CD4-positive, alpha-beta T cell treated with Interleukin-17A for 4 hours (primary cell): ENCODE measurements at places on chromosomes 5 and 9.

GRCh38 chr9:68781928-68782327 is 76.9 kb downstream of the PIP5K1B start:
- DNase-seq, result no peak

- DNase-seq, result no peak
These were observed 363.6 kb downstream of the SH3GL2 start for GRCh38 chr9:17942498-17942897.

- DNase-seq, result no peak
These were observed 2031.2 kb downstream of the EFNA5 start for GRCh38 chr5:105639511-105639910.

- DNase-seq, result no peak
These were observed 66.1 kb upstream of the ADRA1B start for GRCh38 chr5:159850160-159850559.

GRCh38 chr5:144472221-144472620 is 301.5 kb downstream of the KCTD16 start:
- DNase-seq, result no peak

- no peak for DNase-seq
These were observed at the start of gene TNC for GRCh38 chr9:115117999-115118878. Gene TNC, minus strand, starts transcription at chr9:115118157. Its CDS starts 27,139 bp downstream, at chr9:115091018.

- DNase-seq, result no peak
These were observed 8.1 kb downstream of the SEC24A start for GRCh38 chr5:134656690-134657089.

DNA sequence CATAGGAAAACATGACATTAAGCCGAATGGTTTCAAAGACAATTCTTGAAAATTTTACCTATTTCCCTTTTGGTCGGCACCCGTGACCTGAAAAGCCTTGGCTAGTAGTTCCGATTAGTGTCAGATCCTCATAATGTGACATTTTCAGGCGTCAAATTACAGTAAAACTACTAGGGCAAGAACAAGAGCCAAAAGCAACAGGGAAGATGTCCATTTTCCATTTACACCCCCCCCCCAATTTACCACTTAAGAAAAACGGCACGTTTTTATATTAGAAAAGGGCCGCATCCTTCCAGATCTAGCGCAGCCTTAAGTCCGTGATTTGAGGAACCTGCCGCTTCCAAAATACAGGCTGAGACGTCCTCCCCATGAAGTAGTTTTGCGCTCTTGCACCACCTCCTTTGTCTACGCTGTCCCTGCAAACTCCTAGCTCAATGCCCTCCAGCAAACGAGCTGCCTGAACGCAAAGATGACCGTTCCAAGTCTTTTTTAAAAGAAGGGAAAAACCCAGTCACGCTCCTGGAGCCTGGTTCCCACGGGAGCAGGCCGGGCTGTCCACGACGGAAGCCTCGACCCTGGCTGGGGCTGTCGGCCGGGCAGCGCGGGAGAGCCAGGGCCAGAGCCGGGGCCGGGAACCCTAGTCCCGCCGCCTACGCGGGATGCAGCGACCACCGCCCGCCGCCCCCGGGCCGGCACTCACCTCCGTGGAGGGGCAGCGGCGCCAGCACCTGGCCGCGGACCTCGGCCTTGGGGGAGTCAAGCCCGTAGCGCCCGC is 616 bp downstream of the RNF130 start:
- DNase-seq, result peak; percentile 40

DNA sequence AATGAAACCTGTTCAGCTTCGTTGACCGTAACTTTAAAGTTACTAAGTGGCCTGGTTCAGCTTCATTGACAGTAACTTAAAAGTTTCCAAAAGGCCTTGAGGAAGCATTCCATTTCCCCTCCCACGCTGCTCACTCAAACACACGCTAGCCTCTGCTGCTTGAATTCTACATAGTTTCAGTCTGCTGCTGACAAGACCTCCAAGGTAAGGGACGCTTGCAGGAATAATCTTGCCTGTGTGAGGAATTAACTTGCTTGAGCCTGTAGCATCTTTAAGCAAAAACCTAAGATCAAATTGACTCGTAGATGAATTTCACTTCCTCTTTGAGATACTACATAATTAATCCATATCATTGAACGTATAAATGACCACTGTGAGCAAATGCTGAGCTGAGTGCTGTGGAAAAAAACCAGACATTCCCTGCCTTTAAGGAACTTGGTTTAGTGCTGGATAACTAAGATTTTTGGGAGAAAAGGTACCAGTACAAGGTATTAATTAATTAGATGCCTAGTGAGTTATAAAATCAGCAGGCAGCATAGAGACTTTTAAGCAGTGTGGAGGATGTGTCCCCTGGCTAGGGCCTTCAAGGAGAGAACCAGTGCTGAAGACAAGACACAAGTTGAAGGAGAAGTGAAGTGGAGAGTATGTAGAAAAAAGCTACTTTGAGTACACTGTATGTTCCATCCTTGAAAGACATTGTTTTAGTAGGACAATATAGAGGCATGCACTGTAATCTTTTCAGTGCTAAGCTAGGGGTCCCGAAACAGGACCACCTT is 39.2 kb downstream of the GRAMD2B start:
- no peak for DNase-seq

- no peak for DNase-seq
These were observed 58.9 kb upstream of the ZNF618 start for GRCh38 chr9:113817171-113817570.

DNA sequence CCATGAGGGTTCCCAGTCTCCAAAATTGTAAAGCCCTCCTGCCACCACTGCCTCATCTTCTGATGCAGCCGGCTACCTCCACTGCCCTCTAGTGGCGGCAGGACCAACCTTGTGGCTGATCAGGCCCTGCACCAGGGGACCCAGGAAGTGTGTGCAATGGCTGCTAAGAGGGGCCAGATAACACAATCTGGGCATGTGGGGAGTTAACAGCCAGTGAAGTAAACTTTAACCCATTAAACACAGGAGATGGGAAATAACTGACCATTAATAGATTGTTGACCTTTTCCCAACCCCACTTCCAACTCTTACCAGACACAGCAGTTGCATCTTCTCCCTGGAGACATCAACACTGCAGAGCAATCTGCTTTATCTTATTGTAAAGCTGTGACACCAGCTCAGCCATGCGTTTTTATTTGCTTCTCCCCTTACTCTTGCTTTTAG is 63.3 kb downstream of the FREM1 start:
- DNase-seq, result peak; percentile 41

- peak; percentile 54 for DNase-seq
These were observed 56.7 kb downstream of the AOPEP start for GRCh38 chr9:94783102-94783682.

- no peak for DNase-seq
These were observed 20.8 kb downstream of the PHF2 start for GRCh38 chr9:93597142-93597706.

GRCh38 chr5:69007163-69007562 is 86.7 kb upstream of the SLC30A5 start:
- no peak for DNase-seq

- no peak for DNase-seq
These were observed 6.2 kb downstream of the NKX2-5 start for GRCh38 chr5:173228639-173229381.

GRCh38 chr9:115628426-115628825 is 510.5 kb upstream of the TNC start:
- DNase-seq, result no peak

GRCh38 chr5:56078278-56079156 is 83.8 kb upstream of the IL6ST start:
- DNase-seq, result no peak

DNA sequence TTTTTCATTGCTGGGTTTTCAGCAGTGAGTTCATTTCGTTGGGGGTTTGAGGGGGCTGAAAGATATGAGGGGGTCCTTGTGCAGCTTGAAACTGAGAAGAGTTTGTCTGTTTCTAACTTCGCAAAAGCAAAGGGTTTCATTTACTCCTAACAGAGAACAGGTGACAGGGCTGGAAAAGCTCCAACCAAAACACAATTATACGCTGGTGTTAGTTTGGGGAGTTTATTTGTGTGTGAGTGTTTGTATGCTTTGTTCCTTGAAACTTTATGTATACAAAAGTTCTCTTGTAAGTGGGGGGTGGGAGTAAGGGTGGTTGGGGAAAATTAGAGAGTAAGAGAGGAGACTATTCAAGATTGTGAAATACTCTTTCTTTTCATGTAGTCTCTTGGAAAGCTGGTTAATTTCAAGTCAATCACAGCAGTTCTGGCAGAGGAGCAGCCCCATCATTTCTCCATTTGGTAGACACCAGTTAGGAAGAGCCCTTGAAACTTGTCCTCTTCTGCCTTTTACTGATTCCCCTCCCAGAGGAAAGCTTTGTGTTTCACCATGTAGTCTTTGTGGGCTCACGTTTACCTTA is 881 bp downstream of the TNFAIP8 start:
- DNase-seq, result no peak

- DNase-seq, result no peak
These were observed 35.3 kb downstream of the THBS4 start for GRCh38 chr5:80070338-80071056.

- no peak for DNase-seq
These were observed 112.1 kb downstream of the IRX2 start for GRCh38 chr5:2639425-2639824.

- DNase-seq, result no peak
These were observed 51.0 kb upstream of the IL17B start for GRCh38 chr5:149429839-149430721.

DNA sequence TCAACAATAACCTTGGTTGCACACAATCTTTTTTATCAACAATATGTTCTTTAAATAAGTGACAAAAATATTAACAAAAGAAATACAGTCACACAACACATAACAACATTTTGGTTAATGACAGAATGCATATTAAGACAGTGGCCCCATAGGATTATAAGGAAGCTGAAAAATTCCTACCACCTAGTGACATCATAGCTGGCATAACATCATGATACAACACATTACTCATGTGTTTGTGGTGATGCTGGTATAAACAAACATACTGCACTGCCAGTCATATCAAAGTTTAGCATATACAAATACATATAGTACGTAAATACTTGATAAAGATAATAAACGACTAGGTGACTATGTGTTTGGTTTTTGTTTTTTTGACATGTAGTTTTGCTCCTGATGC is 344.8 kb upstream of the POU5F2 start:
- DNase-seq, result no peak

DNA sequence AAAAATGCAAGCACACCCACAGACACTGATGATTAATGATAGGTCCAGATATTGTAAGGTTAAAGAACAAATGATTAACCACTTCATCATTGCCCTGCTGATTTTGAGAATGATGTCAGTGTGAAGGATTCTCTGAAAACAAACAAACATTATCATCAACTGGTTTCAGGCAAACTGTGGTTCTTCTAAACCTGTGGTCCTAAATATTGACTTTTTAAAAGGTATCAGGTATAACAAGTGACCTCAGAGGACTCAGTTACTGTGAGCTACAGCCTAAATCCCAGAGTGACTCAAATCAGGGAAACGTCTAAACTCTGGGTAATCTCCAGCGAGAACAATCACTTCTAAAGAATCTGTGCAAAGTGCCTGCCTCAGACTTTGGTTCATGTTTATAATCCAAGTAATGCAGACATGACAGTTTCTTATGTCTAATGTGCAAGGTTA is 172.3 kb upstream of the CDH6 start:
- DNase-seq, result no peak

DNA sequence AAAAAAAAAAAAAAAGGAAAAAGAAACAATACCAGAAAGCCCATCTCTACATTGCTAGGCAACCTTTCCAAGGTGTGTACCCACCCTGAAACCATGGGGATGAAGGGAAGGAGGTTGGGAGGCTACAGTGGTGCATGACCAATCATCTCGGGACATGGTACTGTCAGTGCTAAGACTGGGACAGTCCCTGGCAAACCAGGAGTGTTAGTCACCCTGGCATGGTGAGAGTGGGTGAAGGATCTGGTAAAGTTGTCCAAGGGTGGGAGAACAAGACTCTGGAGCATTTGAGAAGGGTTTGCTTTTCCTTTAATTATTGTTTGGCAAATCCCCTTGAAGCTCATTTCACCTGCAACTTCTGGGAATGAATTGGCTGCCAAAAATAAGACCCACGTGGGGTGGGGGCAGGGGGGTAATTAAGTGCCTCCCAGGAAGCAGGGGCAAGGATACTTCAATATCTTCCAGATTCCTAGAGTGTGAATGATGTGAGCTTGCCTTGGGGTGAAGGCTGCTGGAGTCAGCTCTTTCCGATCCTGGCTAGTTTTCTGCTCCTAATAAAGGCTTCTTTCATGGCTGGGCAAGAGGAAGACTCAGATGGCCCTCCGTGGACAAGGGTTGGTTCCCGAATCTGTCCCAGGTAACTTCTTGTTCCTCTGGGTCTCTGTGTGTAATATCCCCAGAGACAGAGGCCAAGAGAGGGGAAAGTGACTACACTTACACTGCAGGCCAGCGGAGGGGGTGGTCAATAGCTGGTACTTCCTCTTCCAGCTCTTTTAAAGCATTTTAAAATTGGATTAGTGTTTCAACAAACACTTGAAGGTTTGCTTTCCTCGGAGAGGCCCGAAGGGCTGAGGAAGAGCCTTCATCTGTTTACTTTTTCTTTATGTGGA is 61.6 kb upstream of the SPRY4 start:
- no peak for DNase-seq

DNA sequence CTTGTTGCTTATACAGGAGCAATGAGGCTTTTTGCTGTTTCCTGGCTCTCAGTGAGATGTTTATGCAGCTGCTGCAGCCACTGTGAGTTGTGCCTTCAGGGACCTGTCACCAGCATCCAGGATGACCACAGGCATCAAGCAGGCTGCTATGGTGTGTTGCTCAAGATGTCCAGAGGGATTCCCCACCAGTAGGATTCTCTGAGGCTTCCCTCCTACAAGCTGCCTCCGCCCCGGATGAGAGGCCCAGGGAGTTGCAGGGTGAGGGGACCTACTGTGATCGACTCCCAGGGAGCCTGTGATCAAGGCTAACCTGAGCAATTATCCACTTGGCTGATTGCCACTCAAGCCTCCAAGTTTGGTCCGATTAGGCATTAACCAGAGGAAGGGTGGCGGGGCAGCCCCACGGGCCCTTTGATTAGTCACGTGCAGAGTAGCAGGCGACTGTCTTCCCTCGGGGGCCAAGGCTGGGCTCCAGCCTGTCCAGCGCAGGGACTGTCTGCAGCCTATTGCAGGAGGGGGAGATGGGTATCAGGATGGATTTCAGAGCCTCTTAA is 1.8 kb upstream of the FAT2 start:
- DNase-seq, result no peak

- DNase-seq, result no peak
These were observed 288.9 kb upstream of the CDH18 start for GRCh38 chr5:20276959-20277263.

DNA sequence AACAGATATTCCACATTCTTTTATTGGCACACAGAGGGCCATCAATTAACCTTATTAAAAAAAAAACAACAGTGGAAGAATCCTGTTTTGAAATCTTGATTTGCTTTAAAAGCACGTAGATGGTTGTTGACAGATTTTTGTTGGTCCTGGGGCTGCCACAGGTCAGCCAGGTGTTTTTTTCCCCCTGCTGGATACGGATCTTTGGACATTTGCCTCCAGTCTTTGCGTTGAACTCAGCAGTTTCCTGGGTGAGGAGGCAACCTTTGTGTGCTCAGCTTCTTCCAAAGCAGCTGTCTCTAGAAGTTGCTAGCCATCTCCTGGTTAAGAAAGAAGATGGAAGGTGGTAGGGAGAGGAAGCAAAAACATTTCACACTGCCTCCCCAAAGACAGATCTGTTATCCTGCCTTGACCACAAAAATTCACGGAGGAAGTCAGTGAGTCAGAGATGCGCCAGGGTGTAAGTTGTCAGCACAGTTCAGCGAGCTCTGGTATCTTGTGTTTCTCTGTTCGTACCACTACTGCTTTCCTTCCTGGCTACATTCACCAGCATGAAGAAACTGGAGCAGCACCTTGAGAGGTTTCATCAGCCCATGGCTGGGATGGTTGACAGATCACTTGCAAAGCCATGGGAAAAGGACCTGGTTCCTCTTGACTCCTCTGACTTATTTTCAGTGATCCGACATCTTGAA is 207.3 kb downstream of the ARHGAP26 start:
- peak; percentile 69 for DNase-seq

- no peak for DNase-seq
These were observed 101.4 kb downstream of the LPAR1 start for GRCh38 chr9:110936719-110937452.
